Naive thymus-derived CD4-positive, alpha-beta T cell (primary cell): ENCODE measurements at places on chromosomes 1 and 21. TPM values are rescaled to one million over a fixed set of nuclear protein-coding genes. Genes with fewer than 3 reads are reported as not detected.

ELF3 gene
- total RNA-seq: 0.73 TPM

LEMD1 gene
- not detected for total RNA-seq

DNA sequence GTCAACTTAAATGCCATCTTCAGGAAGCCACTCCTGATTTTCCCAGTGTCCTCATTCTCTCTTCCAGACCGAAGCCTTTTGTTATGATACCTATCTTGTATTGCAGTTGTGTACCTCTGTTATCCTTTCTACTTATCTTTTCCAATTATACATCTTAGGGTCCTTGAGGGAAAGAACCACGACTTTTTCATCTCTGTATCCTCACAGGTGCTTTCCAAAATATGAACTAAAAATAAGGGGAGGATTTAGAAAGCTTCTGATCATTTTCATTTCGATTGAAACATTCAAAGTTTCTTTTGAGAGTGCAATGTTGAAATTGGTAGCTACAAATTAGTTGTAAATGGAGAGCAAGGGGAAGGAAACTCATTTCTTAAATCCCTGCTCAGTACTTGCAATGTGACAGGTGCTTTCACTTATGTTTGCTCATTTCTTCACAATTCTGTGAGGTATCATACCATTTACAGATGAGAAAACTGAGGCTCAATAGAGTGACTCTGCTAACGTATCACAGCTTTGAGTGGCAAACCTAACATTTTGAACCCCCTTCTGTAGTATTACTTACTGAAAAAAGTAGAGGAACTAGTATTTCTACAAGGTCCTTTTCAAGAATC is 24.2 kb downstream of the SLC19A2 start:
- DNase-seq: no peak
- H3K36me3 ChIP-seq: no peaks in the 10 kb centered on the region
- H3K27ac ChIP-seq: no peak overlapping the region
- no peak overlapping the region for H3K4me3 ChIP-seq
- H3K27me3 ChIP-seq: no peaks in the 10 kb centered on the region
- H3K4me1 ChIP-seq: no peaks in the 10 kb centered on the region

CD247 gene
- 476 TPM for total RNA-seq

NBPF4 gene
- total RNA-seq: not detected

ZSCAN20 gene
- total RNA-seq: 2.0 and 2.8 TPM in 2 replicates
